Left ventricle myocardium inferior (tissue), 1 donor: ENCODE measurements at places on chromosomes 2 and 18.

- H3K27me3 ChIP-seq: peaks cover 77% of the 10 kb centered on the region
- DNase-seq: no peak
- peaks cover 17% of the 10 kb centered on the region for H3K4me1 ChIP-seq
Measured at GRCh38 chr2:120439637-120440384, 93.9 kb downstream of the INHBB start.

DNA sequence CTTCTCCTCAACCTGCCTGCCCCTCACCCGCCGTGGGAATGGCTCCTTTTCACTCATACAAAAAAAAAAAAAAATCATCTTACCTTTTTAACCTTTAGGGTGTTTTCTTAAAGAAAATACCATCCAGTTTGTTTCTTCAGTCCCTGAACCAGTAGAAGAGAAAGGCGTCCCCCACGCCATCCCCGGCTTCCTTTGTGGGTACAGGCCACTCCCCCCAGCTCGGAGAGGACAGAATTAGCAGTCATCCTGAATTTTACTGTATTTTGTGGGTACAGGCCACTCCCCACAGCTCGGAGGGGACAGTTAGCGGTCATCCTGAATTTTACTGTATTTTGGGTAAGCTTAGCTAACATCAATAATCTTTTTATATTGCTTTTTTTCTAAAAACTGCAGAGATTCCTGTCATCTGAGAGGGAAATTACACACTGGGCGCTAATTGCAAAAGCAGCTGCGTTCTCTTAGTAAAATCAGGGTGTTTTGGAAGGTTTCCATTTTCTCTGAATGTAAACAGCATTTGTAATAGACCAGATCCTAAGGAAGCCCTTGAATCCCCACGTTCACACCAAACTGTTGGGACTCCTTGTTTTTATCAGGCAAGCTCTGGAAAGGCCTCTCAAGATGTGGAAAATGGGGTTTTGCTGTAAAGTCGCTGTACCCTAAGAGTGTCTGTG lies 72.5 kb downstream of the NFATC1 start:
- no peak overlapping the region for H3K27ac ChIP-seq
- H3K27me3 ChIP-seq: no peaks in the 10 kb centered on the region
- H3K36me3 ChIP-seq: peaks cover 37% of the 10 kb centered on the region
- no peak for DNase-seq

GRCh38 chr2:101744832-101745231 lies 47.3 kb downstream of the MAP4K4 start:
- H3K4me3 ChIP-seq: no peak overlapping the region
- H3K27me3 ChIP-seq: no peaks in the 10 kb centered on the region
- H3K27ac ChIP-seq: peak overlapping the region; percentile 70

- no peaks in the 10 kb centered on the region for H3K36me3 ChIP-seq
- no peaks in the 10 kb centered on the region for H3K27me3 ChIP-seq
- no peak overlapping the region for H3K4me3 ChIP-seq
- H3K27ac ChIP-seq: no peak overlapping the region
- no peak for DNase-seq
Measured at GRCh38 chr18:65021021-65021420, 729.8 kb upstream of the CDH7 start.

DNA sequence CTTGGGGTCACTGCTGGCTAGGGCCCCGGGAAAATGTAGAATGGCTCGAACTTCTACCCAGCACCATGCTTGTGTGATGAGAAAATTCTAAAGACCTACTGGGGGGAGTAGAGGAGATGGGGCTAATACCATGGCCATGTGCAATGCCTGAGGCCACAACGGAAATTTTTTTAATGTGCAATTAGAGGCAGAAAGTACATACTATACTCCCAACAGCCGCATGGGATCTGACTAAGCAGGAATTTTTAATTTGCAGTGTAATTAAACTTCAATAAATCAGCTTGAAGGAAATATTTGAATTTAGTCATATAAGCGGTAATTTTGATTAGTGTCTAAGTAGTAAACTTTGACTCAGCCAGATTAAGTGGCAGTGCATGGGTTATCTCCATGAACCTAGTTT lies 53.2 kb upstream of the CNGA3 start:
- H3K4me1 ChIP-seq: no peaks in the 10 kb centered on the region
- H3K4me3 ChIP-seq: no peak overlapping the region
- no peak for DNase-seq
- no peak overlapping the region for H3K27ac ChIP-seq
- no peaks in the 10 kb centered on the region for H3K36me3 ChIP-seq

DNA sequence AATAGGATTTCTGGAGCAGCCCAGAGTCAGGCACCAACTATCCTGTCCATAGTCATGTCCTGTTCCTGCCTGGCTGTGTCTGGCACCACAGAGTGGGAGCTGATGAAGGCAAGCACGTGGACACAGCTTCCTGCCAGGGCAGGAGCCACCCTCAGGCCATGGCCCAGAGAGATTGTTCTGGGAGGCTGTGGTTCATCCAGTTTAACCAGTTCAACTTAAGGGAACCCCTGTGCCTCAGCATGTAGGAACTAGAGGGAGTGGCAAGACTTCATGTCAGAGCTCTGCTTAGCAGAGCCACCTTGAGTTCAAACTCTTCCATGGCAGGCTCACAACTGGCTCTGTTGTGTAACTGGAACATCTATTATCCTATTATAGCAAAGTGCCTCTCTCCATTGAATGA lies 73.2 kb upstream of the NCKAP5 start:
- H3K36me3 ChIP-seq: no peaks in the 10 kb centered on the region
- peaks cover 12% of the 10 kb centered on the region for H3K4me1 ChIP-seq
- H3K27ac ChIP-seq: no peak overlapping the region
- no peaks in the 10 kb centered on the region for H3K27me3 ChIP-seq

DNA sequence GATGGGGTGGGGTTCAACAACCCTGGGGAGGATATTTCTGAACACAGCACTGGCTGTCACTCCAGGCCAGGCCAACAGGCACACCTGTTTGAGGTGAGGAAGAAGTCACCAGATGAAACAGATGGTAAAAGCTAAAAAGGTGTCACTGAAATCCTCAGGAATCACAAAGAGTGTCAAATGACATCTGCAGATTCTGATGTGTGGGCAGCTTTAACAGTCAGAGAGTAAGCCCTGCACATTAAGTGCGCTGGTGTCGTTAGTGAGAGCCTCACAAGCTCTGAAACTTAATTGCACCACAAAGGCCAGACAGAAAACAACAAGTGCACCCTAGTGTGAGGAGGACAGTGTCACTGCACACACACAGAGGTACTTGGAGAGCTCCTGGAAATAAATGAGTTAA lies 13.6 kb downstream of the FLACC1 start:
- H3K27ac ChIP-seq: no peak overlapping the region
- H3K27me3 ChIP-seq: no peaks in the 10 kb centered on the region
- H3K36me3 ChIP-seq: peaks cover 71% of the 10 kb centered on the region
- no peak overlapping the region for H3K4me3 ChIP-seq
